ENCODE measurements at places on chromosomes 6 and 20. TPM values are rescaled to one million over a fixed set of nuclear protein-coding genes. Genes with fewer than 3 reads are reported as not detected.

DNA sequence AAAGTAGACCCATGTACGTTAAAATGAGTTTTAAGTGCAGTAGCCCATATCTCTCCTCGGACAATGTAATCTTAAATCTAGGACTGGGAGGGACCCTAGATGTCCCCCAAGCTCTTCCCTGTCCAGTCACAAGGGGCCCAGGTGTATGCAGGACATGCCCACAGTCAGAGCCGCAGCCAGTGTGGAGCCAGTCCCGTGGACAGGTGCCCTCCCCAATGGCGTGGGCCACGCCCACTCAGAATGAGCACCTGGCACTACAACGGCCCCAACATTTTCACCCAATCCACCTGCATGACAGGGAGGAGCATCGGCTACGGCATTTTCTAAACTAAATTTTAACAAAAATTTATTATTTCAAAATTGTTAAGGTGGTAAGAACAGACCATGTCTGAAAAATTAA lies 53.2 kb downstream of the WDR27 start:
- no peak for DNase-seq

DNA sequence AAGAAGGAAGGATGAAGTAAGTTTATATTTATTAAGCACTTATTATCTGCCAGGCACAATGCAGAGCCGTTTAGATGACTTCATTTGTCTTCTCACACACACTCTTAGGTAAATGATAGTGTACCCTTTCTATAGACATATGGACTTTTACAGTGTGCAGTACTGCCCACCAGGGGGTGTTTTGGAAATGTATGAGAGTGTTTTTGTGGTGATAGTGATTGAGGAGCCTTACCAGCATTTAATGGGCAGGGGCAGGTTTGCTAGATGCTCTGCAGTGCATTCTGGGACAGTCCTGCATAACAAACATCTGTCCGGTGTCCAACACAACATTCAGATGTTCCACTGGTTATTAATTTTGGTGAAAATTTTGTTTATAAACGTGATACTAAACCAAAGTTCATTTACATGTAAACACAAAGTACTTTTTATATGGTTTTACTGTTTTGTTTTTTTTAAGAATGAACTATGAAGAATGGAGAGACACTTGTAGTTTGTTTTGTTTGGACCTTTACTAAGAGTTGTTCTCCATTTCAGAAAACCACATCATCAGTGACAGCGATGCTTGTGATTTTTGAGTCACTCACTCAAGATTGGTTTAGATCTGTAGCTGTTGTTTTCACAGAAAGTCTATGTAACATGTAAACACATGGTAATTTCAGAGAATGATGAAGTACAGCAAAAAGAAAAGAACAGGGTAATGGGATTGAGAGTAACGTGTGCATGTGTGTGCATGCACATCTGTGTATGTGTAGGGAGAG lies 19.9 kb downstream of the KCNS1 start:
- no peak for DNase-seq

TNF gene
- 0.59 TPM for total RNA-seq

PRL gene
- not detected for total RNA-seq

CPNE5 gene
- total RNA-seq: 10.0 TPM

ADTRP gene
- not detected for total RNA-seq

DNA sequence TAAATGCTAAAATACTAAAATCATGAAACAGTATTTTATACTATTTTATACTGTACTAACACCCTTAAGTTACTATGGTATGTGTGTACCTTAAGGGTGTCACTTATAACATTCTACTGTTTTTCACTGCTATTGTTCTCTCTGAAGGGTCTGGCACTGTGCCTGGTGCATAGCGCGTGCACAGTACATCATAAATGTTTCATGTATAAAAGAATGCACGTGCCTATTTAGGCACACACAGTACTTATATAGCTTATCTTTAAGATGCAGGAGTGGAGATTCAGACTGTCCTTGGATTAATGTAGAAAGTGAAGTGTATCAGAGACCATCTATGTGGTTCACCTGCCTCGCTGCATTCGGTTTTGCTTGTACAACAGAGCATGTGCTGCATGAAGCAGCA lies 64.0 kb upstream of the SGK1 start:
- no peak for DNase-seq

- DNase-seq: no peak
Observed at GRCh38 chr20:8757146-8757545, 311.7 kb upstream of the PLCB4 start.

RAB44 gene
- not detected for total RNA-seq

PTK6 gene
- total RNA-seq: 0.13 TPM

All from Right ventricle myocardium superior (tissue), 1 donor.